ENCODE measurements at places on chromosomes 12 and 14.

DNA sequence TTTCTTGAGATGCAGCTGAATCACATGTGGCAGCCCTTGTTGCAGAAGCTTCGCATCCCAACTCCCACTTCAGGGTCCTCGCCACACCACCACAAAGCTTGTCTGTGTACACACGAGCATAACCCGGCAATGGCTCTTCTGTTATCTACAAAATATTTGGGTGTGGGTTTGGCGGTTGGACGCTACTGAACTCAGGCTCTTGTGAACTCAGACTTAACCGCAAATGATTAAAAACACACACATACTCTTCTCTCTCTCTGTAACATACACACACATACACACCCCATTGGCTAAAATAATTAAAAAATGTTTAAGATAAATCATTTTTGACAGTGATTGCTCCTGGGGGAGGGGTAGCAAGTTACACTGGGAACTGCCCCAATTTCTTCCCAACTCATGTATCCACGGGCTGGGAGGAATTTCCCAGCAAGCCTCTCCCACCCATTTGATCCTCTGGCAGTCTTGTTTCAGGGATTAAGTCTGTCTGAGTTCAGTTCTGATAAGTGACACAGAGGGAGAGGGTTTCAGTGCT, 63.7 kb upstream of the MANSC4 start:
- peak; percentile 11 for DNase-seq

DNA sequence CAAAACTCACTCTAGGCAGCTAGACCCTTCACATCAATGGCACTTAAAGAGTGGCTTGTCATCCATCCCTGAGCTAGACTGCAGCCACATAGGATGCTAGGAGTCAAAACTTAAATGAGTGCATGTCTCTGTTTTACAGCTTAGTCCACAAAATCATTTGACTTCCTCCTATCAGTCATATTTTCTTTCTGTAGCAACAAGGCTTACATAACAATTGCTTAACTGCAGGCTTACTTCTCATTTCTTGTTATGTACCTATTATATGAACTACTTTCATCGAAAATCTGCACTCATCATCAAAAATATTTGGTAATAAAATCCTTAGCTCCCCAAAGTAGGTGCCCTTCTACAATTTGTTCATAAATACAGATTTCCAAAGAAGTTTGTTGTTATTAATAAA, 30.1 kb downstream of the CLEC1A start:
- no peak for DNase-seq

- DNase-seq = no peak
Measured at GRCh38 chr12:102633981-102634605, 153.7 kb upstream of the IGF1 start.

GRCh38 chr12:79776111-79776510, 85.3 kb upstream of the PAWR start:
- DNase-seq = no peak

- DNase-seq = no peak
Measured at GRCh38 chr12:84995641-84996040, 40.4 kb downstream of the TSPAN19 start.

DNA sequence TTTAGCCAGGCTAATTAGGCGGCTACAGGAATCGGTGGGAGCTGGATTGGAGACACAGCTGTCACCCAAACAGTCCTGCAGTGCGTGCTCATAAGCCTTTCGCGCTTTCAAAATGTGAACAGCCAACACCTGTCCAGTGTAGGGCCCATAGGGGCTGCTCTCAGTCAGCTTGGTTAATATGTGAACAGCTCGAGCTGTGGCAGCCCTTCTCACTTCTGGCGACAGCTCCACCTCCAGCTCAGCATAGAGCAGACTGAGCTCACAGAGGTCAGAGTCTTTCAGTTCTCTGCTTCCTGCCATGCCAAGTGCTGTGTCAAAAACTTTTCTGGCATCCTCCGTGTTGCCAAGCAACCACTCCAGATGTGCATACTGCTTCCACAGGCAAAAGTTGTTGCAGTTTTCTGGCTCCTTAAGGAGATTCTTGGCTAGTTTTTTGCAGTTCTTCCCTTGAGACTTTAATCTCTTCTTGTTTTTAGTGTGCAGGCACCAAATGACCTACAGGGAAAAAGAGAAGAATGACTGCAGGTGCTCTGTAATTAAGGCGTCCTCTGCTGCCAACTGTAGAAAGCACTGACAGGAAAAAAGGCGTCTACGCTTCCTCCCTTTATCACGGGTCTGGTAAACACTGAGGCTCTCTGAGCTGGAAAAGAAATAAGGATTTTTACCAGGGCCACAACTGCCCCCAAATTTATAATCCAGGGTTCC, 32.5 kb downstream of the PSMC1 start:
- DNase-seq = peak; percentile 43

DNA sequence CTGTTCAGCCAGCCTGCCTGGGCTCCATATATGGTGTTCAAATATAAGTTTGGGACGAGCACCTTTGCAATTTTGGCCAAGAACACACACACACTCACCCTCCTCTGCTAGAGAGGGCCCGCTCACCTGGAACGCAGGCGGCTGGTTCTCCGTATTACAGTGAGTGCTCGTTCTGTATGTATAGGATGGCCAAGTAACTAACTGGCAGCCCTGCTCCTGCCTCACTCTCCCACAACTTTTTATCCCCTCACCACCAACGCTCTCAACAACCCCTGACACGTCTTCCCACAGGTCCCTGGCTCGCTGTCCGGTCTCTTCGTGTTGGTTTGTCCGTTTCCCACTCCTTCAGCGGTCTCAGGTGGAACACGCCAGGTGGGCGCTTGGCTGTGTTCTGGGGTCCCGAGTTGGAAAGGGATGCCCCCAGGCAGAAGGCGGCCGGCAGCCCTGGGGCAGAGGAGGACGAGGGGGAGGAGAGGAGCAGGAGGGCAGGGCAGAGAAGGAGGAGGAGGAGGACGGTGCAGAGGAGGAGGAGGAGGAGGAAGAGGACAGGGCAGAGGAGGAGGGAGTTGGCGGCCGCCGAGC, 398 bp upstream of the MSRB3 start:
- DNase-seq = no peak

DNA sequence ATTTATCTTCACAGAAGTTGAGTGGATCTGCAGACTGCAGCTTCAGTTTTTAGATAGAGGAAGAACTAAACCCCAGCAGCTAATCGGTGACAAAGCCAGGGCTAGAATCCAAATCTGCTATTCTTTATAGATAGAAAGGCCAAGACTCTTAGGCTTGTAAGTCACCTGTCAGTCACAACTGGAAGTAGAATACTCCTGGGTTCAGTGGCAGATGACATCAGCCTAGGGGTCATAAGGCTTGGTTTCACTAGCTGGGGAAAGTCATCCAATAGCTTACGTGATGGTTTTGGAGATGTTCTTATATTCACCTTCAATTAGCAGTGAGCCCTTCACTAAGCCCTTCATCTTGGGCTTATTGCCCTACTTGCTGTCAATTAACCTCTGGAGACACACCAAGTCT, 93.4 kb downstream of the APAF1 start:
- DNase-seq = no peak

DNA sequence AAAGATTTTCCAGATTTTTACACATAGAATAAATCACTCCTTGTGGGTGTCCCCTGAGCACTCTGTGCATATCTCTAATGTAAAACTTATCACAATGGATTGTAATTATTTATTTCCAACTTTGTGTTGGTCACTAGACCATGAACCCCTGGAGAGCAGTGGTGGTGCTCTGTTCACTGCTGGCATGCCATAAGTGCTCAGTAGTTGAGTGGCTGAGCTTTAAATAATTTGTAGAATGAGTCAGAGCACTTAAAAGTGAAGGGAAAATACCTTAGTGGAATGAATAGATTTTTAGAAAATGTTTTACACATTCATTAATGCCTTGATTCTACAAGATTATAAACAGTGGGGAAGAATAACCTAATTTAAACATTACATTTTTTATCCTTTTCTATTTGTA, 6.3 kb downstream of the MGAT4C start:
- no peak for DNase-seq
